Panc1 (cell line): ENCODE measurements at places on chromosomes 12 and 14. TPM values are rescaled to one million over a fixed set of nuclear protein-coding genes. Genes with fewer than 3 reads are reported as not detected.

TDRD9 gene
- total RNA-seq: not detected

SSTR1 gene
- not detected for total RNA-seq

B4GALNT1 gene
- total RNA-seq: 48.6 TPM

TSPAN19 gene
- not detected for total RNA-seq

GPR162 gene
- 1.3 TPM for total RNA-seq

KRT79 gene
- not detected for total RNA-seq

PLEK2 gene
- total RNA-seq: 9.1 TPM

GLIPR1L1 gene
- not detected for total RNA-seq

RDH11 gene
- total RNA-seq: 45.1 TPM

LRRC43 gene
- 1.5 TPM for total RNA-seq

POTEM gene
- not detected for total RNA-seq

CBLN3 gene
- total RNA-seq: 1.0 TPM

PLEKHD1 gene
- total RNA-seq: 0.08 TPM

KRT6C gene
- total RNA-seq: not detected

CISTR gene
- total RNA-seq: not detected

CD4 gene
- total RNA-seq: 0.23 TPM

OASL gene
- total RNA-seq: 21.1 TPM

PFDN5 gene
- 340 TPM for total RNA-seq

POP5 gene
- 43.7 TPM for total RNA-seq

TAS2R42 gene
- total RNA-seq: not detected
